Heart right ventricle (tissue), 16 donors: ENCODE measurements at places on chromosomes 6 and 20. TPM values are rescaled to one million over a fixed set of nuclear protein-coding genes. Genes with fewer than 3 reads are reported as not detected.

- H3K27me3 ChIP-seq = peaks cover 4% of the 10 kb centered on the region
- H3K36me3 ChIP-seq = no peaks in the 10 kb centered on the region
- H3K4me1 ChIP-seq = no peaks in the 10 kb centered on the region
- no peak overlapping the region for H3K4me3 ChIP-seq
Measured at GRCh38 chr6:9002833-9003232, 567.5 kb upstream of the SLC35B3 start.

DNA sequence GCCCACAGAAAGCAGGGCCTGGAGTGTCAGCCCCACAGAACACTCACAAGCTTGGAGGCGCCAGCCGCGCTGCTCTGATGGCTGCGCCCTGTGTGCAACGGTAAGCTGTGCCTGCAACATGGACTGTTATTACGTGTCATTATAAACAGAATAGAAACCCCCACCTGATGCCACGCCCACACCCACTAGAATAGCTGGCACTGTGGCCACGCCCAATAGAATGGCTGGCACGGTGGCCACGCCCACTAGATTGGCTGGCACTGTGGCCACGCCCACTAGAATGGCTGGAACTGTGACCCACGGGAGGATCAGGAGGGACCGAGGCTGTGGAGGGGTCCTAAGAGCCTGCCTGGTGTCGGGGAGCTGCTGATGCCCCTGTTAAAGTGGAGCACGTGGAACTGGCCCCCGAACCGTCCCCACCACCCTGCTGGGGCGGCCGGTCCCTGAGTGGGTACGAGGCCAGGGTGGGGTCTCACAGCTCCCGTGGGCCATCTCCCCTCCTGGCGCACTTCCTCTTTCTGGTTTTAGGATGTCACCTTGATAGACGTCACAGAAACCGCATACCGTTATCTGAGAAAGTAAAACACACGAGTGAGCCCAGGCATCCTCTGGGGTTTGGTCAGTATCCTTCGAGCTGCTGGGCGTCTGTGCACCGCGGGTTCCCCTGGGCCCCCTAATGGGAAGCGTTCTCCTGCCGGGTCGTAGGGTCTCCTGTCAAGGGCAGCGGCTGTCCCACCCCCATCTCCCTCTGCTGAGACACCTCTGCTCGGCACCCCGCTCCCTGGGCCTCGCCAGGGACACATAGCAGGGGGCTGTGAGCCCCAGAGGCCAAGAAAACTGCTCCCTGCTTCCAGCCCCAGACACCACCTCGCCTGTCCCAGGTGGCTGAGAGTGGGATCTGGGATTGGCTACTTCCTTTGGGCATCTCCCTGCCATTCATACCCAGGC, 25.4 kb downstream of the SLC17A9 start:
- H3K27me3 ChIP-seq = peaks cover 99% of the 10 kb centered on the region
- H3K27ac ChIP-seq = no peak overlapping the region
- H3K4me1 ChIP-seq = no peaks in the 10 kb centered on the region
- H3K36me3 ChIP-seq = no peaks in the 10 kb centered on the region
- no peak overlapping the region for H3K4me3 ChIP-seq

- no peak for DNase-seq
- H3K4me3 ChIP-seq = no peak overlapping the region
- no peaks in the 10 kb centered on the region for H3K4me1 ChIP-seq
- no peaks in the 10 kb centered on the region for H3K36me3 ChIP-seq
- no peak overlapping the region for H3K27ac ChIP-seq
Measured at GRCh38 chr6:34004706-34005105, 141.2 kb downstream of the GRM4 start.

- no peak overlapping the region for H3K27ac ChIP-seq
- H3K4me1 ChIP-seq = no peaks in the 10 kb centered on the region
- H3K27me3 ChIP-seq = peaks cover 100% of the 10 kb centered on the region
Measured at GRCh38 chr20:21396599-21397340, 556 bp downstream of the NKX2-4 start.

- no peaks in the 10 kb centered on the region for H3K27me3 ChIP-seq
- H3K4me3 ChIP-seq = no peak overlapping the region
- no peaks in the 10 kb centered on the region for H3K36me3 ChIP-seq
- H3K27ac ChIP-seq = peak overlapping the region; percentile 83
- H3K4me1 ChIP-seq = peaks cover 16% of the 10 kb centered on the region
- no peak for DNase-seq
Measured at GRCh38 chr6:134689177-134689576, 260.7 kb downstream of the ALDH8A1 start.

GRCh38 chr6:101716387-101716786, 322.9 kb downstream of the GRIK2 start:
- no peak overlapping the region for H3K27ac ChIP-seq
- no peak for DNase-seq
- no peaks in the 10 kb centered on the region for H3K36me3 ChIP-seq
- no peaks in the 10 kb centered on the region for H3K27me3 ChIP-seq
- H3K4me3 ChIP-seq = no peak overlapping the region
- H3K4me1 ChIP-seq = no peaks in the 10 kb centered on the region

- H3K27ac ChIP-seq = no peak overlapping the region
- no peaks in the 10 kb centered on the region for H3K27me3 ChIP-seq
- H3K4me1 ChIP-seq = no peaks in the 10 kb centered on the region
- H3K36me3 ChIP-seq = no peaks in the 10 kb centered on the region
- no peak overlapping the region for H3K4me3 ChIP-seq
- DNase-seq = no peak
Measured at GRCh38 chr6:15854826-15855710, 192.2 kb upstream of the DTNBP1 start.

GRCh38 chr6:125940247-125941041, 16.1 kb upstream of the HINT3 start:
- no peaks in the 10 kb centered on the region for H3K4me1 ChIP-seq
- H3K4me3 ChIP-seq = no peak overlapping the region
- no peaks in the 10 kb centered on the region for H3K27me3 ChIP-seq
- no peak for DNase-seq
- H3K27ac ChIP-seq = no peak overlapping the region

GRCh38 chr20:62350629-62351422, 16.3 kb downstream of the LAMA5 start:
- DNase-seq = peak; percentile 8
- no peak overlapping the region for H3K27ac ChIP-seq
- H3K4me3 ChIP-seq = no peak overlapping the region
- peaks cover 27% of the 10 kb centered on the region for H3K4me1 ChIP-seq
- H3K27me3 ChIP-seq = no peaks in the 10 kb centered on the region

- no peak overlapping the region for H3K27ac ChIP-seq
- H3K36me3 ChIP-seq = no peaks in the 10 kb centered on the region
- no peaks in the 10 kb centered on the region for H3K27me3 ChIP-seq
- DNase-seq = no peak
Measured at GRCh38 chr20:16314748-16315159, 258.5 kb downstream of the KIF16B start.

- no peak overlapping the region for H3K27ac ChIP-seq
- H3K4me3 ChIP-seq = peak overlapping the region; percentile 45
- H3K4me1 ChIP-seq = no peaks in the 10 kb centered on the region
- DNase-seq = no peak
- no peaks in the 10 kb centered on the region for H3K36me3 ChIP-seq
Measured at GRCh38 chr20:14336686-14337085, 726 bp downstream of the FLRT3 start.

Gene LPA
- not detected for total RNA-seq

Gene L3MBTL3
- total RNA-seq = 1.2 TPM

Gene RRAGD
- 130 TPM for total RNA-seq

Gene NINL
- total RNA-seq = 2.7 TPM

Gene C6orf58
- not detected for total RNA-seq

Gene ADGB
- not detected for total RNA-seq

Gene MED23
- total RNA-seq = 9.8 TPM

Gene PRDM1
- total RNA-seq = 2.1 TPM

Gene WFDC11
- not detected for total RNA-seq

Gene CTCFL
- not detected for total RNA-seq
